Tongue (tissue), 3 donors: ENCODE measurements at places on chromosomes 5 and 9. TPM values are rescaled to one million over a fixed set of nuclear protein-coding genes. Genes with fewer than 3 reads are reported as not detected.
A peak's percentile ranks its signal among the peaks of the same experiment; 100 is the strongest.

GRCh38 chr5:94849821-94850736 is 231.6 kb downstream of the SLF1 start:
- DNase-seq = peak; percentile 72

GRCh38 chr5:180670586-180671359 is 21.4 kb upstream of the FLT4 start:
- DNase-seq = peak; percentile 69

- no peak for DNase-seq
These were observed 53.1 kb downstream of the SLC44A1 start for GRCh38 chr9:105297442-105298075.

- no peak for DNase-seq
These were observed 24.9 kb upstream of the DCAF12 start for GRCh38 chr9:34151398-34151797.

DNA sequence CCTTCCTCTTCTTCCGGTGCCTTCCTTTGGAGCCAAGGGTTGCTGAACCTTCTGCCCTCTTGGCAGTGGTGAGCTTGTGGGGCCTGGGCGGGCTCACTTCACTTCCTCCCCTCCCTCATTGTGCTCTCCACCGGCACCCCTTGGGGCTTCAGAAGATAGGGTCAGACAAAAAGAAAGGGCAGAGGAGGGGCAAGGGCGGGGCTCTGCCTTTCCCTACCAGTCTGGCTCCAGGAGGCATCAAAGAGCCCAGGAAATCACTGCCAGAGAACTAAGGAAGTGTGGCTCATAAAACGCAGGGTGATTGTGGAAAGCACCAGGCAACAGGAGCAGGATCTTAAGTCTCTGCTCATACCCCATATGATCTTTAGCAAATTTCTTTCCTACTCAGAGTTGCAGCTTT is 34.8 kb downstream of the ACOT12 start:
- no peak for DNase-seq

- DNase-seq = peak; percentile 32
These were observed 74.9 kb downstream of the FBXL7 start for GRCh38 chr5:15574806-15575325.

DNA sequence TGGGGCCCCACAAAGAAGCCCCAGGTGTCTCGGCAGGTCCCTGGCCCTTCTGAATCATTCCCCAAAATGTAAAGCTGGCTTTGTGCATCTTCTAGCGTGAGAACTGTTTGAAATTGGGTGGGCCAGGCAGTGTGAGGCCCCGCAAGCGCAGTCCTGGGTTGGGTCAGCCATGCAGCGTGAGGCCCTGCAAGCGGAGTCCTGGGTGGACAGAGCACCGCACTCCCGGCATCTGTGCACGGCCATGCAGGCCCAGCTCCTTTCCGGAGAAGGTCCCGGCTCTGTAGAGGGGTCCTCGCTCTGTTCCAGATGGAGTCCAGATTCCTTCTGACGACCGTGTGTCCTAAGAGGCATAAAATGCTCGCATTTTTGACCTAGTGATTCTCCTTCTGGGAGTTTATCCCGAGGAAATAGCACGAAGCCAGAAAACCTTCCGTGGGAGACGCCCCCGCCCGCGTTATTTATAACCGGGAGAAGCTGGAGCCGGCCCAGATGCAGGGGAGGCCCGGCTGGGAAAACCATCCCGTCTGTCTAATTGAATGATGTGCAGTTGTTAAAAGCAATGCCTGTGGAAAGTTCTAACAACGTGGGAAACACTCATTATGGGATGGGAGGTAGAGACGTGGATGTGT is 19.4 kb upstream of the NOTCH1 start:
- DNase-seq = peak; percentile 80

DNA sequence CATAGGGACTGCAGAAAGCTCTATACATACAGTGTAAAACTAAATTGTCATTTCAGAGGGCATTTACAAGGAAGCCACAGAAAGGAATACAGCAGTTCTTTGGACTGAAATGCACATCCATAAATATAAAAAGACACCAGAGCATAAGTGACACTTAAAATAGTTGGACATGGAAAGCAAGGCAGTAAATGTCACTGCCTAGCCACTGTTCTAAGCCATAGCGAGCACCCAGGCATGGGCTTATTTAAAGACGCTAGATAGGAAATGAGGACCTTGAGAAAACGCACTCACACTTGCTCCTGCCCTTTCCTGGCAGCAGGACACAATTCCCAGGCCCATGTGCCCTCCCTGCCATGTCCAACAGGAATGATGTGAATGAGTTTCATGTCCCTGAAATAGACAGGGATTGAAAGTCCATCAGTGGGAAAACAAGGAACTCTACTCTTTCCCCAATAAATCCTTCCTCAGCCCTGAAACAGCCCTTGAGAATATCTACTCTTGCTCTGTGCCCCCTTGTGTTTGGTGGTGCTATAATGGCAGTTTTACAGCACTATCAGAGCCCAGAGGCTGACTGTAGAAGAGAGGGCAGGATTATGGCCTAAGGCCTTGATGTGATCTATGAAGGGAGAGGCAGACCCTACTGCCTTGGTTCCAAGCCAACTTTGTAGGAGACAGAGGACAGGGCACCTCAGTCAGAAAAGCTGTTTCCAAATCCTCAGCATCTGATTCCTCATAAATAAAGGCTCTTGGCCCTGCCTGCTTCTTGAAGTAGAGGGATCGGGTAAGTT is 182.9 kb downstream of the SAXO1 start:
- DNase-seq = no peak

DNA sequence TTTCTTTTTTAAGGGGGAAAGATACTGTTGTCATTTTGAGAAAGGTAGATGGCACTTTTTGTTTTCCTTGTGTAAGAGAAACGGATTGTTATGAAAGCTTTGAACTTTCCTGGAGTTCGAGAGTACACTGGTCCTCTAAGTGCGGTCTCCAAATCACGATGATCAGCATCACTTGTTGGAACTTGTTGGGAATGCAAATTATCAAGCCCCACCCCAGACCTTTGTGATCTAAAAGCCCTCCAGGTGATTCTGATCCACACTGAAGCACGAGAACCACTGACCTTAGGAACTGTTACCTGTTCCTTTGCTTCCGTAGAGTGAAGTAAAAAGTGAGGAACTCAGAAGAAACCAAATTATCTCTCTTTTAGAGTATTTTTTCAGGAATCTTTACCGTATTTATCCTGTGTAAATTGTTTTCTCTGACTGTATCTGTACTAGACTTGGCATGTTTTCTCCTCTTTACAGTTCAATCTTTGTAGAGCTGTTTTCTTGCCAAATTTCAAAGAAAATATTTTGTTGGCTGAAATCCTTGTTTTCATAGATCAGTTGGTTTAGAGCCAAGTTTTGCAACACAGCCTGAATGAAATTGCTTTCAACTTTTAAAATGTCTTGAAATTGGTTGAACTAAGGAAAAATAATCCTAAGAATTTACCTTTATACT is 4.0 kb downstream of the MAT2B start:
- DNase-seq = peak; percentile 60

TSSK1B gene
- total RNA-seq = not detected

ENTREP1 gene
- total RNA-seq = 16.3 TPM

DNA sequence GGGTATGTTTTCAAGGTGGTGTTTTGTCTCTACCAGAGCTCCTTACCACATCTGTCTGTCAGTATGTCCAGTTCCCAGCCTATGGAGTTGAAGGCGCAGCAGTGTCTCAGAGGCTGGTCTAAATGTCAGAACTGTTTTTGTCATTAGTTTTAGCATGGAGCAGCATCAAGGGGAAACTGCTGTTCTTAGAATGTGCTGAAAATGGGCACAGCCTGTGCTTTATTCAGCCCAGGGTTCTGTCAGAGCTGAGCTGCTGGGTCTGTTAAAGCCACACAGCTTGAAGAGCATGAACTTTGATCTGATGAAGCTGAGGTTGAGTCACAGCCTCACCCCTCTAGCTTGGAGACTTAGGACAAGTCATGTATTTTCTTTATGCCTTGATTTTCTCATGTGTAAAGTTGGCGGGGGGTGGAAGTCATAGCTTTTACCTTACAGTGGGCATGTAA is 71.9 kb downstream of the RALGPS1 start:
- no peak for DNase-seq

DNA sequence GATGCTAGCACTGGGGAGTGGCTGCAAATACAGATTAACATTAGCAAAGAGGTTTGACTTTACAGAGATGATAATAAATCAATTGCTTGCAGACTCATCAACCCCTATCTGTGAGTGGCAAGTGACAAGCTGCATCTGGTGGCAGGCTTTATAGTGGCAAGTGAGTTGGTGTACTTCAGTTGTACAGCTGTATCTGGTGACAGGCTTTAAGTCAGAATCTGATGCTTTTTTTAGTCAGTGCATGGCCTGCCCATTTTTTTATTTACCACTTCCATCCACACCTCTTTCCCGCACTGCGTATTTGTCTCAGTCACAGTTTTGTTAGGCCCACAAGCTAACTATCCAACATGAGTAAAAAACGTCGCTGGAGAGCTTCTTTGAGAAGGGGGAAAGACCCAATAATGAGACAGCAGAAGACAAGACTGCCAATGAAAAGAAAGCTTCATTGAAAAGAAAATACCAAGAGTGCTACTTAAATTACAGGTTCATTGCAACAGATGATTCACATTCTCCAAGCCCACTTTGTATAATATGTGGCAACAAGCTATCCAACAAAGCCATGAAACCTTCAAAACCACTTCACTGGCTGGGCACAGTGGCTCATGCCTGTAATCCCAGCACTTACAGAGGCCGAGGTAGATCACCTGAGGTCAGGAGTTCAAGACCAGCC is 23.1 kb downstream of the ANP32B start:
- no peak for DNase-seq

DNA sequence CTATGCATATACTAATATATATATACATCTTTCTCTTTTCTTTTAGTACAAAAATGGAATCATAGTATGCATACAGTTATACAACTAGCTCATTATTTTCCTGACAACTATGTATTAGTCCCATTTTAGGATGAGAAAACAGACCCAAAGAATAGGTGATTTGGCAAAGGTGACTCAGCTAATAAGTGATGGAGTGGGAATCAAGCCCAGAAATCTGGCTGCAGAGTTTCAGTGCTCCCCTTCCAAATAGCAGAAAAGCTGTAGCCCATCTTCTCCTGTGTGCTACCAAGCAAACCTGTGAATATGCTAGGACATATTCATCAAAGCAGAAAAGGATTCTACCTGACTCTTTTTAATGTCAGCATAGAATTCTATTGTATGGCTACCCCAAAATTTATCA is 114.7 kb downstream of the ARL15 start:
- no peak for DNase-seq

CSF2 gene
- total RNA-seq = not detected

- no peak for DNase-seq
These were observed 3.7 kb upstream of the SLC30A5 start for GRCh38 chr5:69090158-69090557.

DNA sequence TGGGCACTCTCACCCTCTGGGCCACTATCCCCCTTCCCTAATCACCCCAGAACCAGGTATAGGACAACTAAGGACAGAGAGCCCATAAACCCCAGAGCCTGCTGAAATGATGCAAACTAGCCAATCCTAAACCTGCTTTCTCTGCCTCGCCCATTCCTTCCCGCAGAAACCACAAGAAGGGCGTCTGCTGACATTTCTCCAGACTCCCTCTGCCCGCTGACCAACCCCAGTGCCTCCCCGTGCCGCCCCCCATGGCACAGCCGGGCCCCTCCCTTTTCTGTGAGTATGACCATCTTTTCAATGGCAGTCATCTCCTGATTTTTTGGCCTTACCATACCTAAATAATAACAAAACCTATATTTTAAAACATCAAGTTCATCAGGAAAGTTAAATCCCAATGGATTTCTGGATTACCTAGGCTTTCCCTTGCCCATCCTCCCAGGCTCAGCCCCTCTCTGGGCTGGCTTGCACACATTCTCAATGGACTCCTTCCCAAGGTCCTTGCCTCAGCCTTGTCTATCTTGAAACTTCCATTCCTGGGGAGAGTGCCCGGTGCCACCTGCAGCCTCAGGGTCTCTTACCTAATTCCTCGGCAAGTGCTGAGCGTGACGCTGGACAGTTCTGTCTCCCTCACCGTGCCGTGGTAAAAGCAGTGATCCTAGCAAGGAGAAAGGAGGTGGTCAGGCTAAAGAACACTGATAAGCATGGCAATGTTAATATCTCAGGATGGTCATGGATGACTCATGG is 45.2 kb downstream of the ADAM19 start:
- no peak for DNase-seq

- no peak for DNase-seq
These were observed 841.6 kb downstream of the MAT2B start for GRCh38 chr5:164346785-164347630.

ZNF658 gene
- total RNA-seq = 11.3 TPM

- DNase-seq = peak; percentile 6
These were observed 5.8 kb downstream of the POU4F3 start for GRCh38 chr5:146344155-146345118.

DNA sequence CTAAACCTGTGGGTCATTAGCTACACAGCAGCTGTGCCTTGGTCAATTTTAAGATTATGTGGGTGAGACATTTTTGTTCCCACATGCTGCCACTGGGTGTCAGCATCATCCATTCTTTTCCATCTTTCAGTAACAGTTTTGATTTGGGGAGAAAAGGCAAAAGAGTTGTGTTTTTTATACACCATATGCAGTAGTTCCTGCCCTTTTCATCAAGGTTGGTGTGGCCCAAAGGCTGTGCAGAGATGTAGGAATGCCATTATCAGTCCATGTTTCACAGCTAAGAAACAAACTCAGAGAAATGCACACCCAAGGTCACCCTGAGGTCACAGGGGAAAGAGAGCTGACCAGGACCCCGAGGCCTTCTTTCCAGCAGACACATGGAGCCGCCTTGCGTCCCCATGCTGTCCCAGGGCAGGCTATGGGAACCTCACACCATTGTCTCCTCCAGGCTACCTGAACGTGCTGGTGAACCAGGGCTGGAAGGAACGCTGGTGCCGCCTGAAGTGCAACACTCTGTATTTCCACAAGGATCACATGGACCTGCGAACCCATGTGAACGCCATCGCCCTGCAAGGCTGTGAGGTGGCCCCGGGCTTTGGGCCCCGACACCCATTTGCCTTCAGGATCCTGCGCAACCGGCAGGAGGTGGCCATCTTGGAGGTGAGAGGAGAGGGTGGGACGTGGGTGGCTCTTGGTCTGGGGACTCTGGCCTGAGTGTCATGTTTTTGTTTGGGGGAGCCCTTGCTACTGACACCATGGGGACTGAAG is 27.8 kb upstream of the GRPEL2 start:
- DNase-seq = peak; percentile 82

GRCh38 chr9:77725046-77725694 is 77.0 kb upstream of the GNA14 start:
- no peak for DNase-seq

TTC23L gene
- not detected for total RNA-seq

HRH2 gene
- total RNA-seq = 1.7 TPM

DNA sequence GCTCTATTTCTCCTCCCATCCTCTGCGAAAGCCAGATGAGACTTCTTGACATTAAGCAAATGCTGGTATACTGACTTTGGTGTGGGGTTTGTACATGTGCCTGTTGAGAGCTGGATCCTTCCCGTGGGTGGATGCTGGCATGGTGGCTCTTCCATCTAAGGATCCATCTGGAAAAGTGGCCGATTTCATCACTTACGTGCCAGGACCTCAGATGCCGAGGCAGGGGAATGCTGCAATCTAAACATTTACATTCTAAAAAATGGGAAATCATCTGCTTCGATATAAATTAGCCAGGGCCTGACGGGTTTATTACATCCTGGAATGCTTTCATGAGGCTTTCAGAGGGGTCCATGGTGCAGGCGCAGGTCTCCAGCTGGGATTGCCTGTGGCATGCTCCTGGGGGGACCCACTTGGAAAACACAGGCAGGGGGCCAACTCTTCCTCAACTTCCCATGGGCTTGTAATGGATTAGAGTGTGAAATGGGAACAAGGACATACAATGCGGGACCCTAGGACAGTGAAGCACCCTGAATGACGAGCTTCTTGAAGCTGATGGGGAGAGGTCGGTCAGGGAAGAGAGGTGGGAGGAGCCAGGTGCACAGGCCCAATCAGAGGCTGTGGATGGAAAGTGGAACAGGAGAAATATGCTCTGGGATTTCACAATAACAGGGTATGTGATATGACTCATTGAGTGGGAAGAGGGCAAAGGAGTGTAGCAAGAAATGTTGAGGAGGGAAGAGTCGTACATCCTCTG is 105.5 kb upstream of the PITX1 start:
- no peak for DNase-seq
